Activated T-cell treated with anti-CD3 and anti-CD28 coated beads, Interleukin-2, amount 50 U/mL, for 72 hours (primary cell): ENCODE measurements at places on chromosomes 4 and X. TPM values are rescaled to one million over a fixed set of nuclear protein-coding genes. Genes with fewer than 3 reads are reported as not detected.

DNA sequence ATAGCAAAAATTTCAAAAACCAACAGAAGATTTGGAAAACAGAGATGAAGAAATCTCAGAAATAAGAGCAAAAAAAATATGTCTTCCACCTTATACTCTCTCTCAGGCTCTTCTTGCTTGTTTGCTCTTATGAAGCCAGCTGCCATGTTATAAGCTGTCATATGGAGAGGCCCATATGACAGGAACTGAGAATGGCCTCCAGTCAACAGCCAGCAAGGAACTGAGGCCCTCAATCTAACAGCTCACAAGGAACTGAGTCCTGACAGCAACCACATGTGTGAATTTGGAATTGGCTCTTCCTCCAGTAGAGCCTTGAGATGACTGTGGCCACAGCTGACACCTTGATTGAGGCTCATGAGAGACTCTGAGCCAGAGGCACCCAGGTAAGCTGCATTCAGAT is 51.3 kb upstream of the MAOA start:
- H3K27ac ChIP-seq, result no peak overlapping the region
- H3K36me3 ChIP-seq, result no peaks in the 10 kb centered on the region
- no peak for DNase-seq
- no peaks in the 10 kb centered on the region for H3K4me1 ChIP-seq
- no peak overlapping the region for H3K4me3 ChIP-seq
- peaks cover 29% of the 10 kb centered on the region for H3K27me3 ChIP-seq

GRCh38 chr4:101040776-101041175 is 306.6 kb downstream of the PPP3CA start:
- H3K4me1 ChIP-seq, result peaks cover 22% of the 10 kb centered on the region
- H3K36me3 ChIP-seq, result peaks cover 1% of the 10 kb centered on the region
- no peak overlapping the region for H3K27ac ChIP-seq

- no peak for DNase-seq
- peaks cover 7% of the 10 kb centered on the region for H3K27me3 ChIP-seq
- no peaks in the 10 kb centered on the region for H3K4me1 ChIP-seq
- H3K27ac ChIP-seq, result no peak overlapping the region
Observed at GRCh38 chrX:18286322-18286831, 65.7 kb upstream of the BEND2 start.

DNA sequence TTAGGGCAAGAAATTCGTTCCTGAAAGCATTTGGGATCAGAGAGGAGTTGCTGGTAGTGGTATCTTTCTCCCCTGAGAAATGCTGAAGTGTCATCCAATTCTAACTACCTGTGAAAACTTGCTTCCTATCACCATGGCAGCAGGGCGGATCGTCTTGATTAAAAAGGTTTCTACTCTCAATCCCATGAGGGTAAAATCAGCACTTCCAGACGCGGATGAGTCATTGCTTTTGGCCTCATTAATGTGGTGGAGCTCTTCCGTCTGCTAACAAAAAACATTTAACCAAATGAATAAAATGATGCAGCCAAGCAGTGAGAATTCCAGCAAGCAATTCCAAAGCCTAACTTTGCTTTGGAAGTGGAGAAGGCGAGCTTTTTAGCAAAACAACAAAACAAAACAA is 325.6 kb downstream of the CAMK2D start:
- no peak overlapping the region for H3K27ac ChIP-seq
- no peak for DNase-seq
- peaks cover 15% of the 10 kb centered on the region for H3K4me1 ChIP-seq
- H3K27me3 ChIP-seq, result peaks cover 19% of the 10 kb centered on the region
- H3K36me3 ChIP-seq, result no peaks in the 10 kb centered on the region
- no peak overlapping the region for H3K4me3 ChIP-seq

DNA sequence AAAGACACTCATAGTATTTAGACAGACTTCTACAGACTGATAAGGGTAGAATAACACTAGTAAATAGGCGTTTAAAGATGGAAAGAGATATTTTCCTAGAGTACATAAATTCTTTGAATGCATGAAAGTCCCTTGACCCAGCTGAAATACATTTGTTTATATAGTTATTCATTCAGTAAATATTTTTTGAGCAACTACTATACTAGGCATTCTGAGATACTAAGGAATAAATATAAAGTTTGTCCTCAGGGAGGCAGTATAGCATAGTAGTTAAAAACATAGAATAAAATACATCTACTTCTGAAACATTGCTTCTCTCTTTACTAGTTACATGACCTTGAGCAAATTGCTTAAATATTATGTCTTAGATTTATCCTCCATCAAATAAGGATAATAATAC is 27.4 kb downstream of the HMGN5 start:
- no peak overlapping the region for H3K4me3 ChIP-seq
- H3K27ac ChIP-seq, result no peak overlapping the region
- H3K4me1 ChIP-seq, result no peaks in the 10 kb centered on the region

DNA sequence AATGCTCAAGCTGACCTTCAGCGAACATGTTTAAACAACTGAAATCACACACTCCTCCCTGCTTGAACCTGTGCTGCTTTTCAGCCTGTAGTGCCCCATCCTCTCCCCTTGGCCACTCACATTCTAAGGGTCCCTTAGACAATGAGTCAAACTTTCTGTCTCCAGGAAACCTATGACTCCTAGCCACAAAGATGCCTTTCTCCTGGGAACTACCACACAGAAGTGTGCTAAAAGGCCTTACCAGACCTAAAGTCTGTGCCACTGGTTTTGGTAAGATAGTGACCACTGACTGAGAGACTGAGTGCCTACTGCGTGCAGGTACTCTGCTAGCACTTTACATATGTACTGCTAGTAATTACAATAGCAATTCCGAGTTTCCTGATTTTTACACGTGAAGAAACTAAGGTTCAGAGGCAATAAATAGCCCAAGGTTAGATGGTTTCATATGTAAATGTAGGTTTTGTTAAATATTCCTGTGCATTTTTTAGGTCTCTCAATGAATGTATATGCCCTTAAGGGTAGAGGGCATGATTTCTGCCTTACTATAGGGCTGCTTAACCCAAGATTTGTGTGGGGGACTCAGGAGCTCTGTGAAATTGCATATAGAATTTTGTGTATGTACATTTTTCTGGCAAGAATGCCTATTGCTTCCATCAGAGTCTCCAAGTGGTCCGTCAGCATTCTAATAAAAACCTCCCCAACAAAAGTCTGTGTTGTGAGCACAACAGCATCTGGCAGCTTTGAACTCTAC is 71.1 kb downstream of the NSG1 start:
- H3K27ac ChIP-seq, result peak overlapping the region; percentile 18
- no peaks in the 10 kb centered on the region for H3K27me3 ChIP-seq
- H3K4me1 ChIP-seq, result peaks cover 19% of the 10 kb centered on the region

DNA sequence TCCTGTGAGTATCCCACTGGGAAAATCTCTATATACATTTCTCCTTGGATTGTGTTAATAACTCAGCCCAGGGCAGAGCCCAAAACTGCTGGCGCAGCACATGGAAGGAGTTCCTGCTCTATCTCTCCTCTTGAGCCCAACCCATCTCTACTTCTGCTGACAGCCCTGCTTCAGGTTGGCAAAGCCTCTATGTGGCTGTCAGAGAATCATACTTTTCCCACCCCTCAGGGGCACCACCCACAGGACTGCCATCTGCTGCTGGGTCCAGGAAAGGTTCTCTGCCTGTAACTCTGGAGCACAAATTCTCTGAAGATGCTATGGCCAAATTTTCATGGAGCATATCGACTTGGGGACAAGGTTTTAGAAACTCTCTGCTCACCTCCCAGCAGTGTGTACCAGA is 278.5 kb upstream of the EMCN start:
- no peaks in the 10 kb centered on the region for H3K36me3 ChIP-seq
- H3K27ac ChIP-seq, result no peak overlapping the region
- DNase-seq, result no peak

GRCh38 chrX:72306851-72307645 is 1.3 kb upstream of the CITED1 start:
- no peaks in the 10 kb centered on the region for H3K36me3 ChIP-seq
- H3K27me3 ChIP-seq, result peaks cover 68% of the 10 kb centered on the region
- peak overlapping the region; percentile 85 for H3K27ac ChIP-seq
- DNase-seq, result peak; percentile 18
- peak overlapping the region; percentile 91 for H3K4me3 ChIP-seq
- H3K4me1 ChIP-seq, result peaks cover 20% of the 10 kb centered on the region

The FAM241A gene
- 5.0 TPM for total RNA-seq
